T47D (cell line): ENCODE measurements at places on chromosomes 6 and 20.

GRCh38 chr20:487655-488054 lies 25.3 kb upstream of the TBC1D20 start:
- no peak for DNase-seq

- DNase-seq, result no peak
These were observed 64.8 kb upstream of the POU3F2 start for GRCh38 chr6:98769546-98769945.

- DNase-seq, result no peak
These were observed 32.2 kb downstream of the MMUT start for GRCh38 chr6:49430866-49431265.

DNA sequence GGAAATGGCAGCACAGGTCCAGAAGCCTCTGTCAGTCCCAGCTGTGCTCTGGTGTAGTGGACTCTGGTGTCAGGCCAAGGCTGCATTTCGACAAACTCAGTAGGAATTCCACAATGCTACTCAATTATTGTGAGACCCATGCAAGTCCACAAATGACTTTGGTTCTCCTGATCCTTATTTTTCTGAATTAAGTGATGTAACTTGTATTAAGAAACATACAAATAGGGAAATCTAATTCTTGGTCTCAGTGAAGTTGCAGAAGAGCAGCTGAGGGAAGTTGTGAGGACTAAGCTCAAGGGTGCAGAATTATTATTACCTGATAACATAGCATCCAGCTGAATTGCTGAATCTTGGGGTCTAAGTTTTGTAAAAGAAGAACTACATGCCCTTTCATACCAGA lies 116.8 kb downstream of the MAFB start:
- DNase-seq, result no peak

DNA sequence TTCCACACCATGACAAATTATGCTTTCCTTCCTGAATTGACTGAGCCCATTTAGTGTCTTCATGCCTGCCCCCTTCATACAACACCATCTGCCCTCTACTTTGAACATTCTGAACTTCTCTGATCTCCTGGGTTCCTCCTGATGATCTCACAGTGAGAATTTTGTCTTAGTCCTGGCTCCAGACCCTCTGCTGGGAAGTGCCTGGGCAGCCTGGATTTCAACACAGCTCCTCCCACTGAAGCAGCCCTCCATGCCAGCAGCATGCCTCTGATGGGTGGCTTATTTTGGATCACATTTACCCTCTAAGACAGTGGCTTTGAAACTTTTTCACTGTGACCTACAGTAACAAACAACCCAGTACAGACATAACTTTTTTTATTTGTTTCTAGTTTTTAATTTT lies 41.5 kb downstream of the DSE start:
- no peak for DNase-seq

- no peak for DNase-seq
These were observed 243.2 kb upstream of the ARID1B start for GRCh38 chr6:156533872-156534524.

DNA sequence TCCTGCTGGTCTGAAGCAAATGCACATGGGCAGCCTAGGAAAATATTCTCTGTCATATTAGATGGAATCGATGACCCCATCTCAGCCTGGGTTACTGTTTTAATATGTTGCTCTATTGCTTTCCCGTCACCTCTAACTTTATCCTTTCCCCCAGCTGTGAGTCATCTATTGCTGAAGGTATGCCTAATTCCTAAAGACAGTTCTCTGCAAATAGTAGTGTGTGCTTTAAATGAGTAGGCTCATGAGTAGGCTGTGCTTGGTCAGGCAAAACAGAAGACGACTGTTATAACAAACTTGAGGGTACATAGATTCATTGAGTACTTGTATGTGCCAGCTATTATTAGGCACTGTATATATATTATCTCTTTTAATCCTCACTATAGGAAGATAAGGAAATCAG lies 47.2 kb downstream of the CTNNBL1 start:
- no peak for DNase-seq

GRCh38 chr6:21772884-21773575 lies 179.5 kb downstream of the SOX4 start:
- no peak for DNase-seq

DNA sequence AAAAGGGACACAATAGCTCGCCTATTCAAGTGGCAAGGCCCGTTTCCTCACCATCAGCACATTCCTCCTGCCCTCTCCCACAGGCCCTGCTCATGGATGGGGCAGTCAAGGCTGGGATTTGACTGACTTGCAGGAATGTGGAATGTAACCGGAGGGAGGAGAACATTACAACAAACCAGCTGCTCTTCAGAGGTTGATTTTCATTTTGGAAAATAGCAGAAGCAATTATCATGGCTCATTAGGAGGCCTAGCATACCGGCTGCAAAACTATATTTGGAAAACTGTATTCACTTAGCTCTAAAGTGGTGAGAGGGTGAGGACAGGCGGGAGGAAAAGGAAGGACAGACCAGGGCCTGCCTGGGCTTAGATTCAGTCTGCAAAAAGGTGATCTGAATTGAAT lies 283.7 kb downstream of the CD83 start:
- no peak for DNase-seq

- no peak for DNase-seq
These were observed 8.7 kb downstream of the ZHX3 start for GRCh38 chr20:41308726-41309413.
